ENCODE measurements at places on chromosomes 1 and 21.

GRCh38 chr1:155169541-155169940 lies 3.6 kb downstream of the KRTCAP2 start:
- no peak for DNase-seq

DNA sequence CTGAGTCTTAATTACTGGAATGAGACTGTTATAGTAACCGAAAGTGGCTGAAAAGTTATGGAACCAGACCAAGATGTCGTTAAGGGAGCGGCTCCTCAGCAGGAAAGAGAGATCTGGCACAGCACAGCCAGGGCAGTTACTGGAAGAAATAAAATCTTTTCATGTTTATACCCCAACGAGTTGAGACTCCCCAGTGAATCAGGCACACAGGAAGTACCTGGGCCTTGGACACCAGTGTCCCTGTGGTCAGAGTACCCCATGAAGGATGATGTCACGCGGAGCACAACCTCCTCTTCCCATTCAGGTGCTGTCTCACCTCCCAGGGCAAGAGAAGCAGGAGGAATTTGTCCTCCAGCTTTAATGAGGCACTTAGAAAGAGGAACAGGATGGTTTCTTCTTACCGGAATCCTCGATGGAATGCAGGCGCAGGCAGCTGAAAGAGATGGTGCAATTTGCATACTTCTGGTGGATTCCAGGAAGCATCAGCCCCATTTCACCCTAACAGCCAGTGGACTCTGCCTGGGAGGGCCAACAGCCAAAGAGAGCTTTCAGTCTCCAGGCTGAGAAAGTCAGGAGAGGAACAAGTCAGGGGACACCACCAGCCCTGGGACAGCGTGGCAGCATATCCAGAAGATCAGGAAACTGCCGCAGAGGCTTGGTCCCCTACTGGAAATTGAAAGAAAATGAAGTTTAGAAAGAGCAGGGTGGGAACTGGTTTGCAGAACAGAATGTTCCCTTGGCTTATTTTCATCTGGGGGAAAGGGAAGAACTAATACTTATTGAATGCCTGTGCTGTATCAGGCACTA lies 35.9 kb upstream of the CTTNBP2NL start:
- no peak for DNase-seq

DNA sequence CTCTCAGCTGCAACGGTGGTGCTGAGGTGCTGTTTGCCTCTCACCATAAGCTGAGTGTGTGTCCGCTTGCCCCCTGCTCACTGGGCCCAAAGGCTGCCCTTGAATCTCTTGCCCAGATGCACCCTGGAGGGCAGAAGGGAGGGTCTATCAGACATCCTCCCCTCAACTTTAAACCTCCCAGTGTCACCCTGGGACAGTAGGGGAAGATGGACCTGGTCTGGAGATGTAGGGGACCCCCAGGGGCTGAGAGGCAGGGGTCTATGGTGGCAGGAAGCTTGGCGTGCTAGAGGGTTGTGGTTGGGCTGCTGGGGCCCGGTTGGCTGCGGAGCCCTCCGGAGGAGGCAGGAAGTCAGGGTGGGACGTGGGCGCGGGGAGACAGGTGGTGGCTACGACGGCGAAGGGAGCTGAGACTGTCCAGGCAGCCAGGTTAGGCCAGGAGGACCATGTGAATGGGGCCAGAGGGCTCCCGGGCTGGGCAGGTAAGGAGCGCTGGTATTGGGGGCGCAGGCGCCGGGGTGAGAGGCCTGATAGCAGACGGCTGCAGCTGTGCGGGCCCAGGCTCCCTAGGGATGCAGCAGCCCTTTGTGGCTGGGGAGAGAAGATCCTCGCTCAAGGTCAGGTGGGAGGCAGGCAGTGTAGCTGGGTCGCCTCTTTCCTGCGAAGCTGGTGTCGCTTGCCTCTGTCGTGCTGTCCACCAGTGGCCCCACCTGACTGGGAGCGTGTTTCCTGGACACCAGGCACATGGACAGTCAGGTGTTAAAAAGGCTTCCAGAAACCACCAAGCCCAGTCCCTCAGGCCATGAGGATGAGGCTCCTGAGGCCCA lies at the start of gene LCK:
LCK (plus strand) TSS at position 373 of the 824 bp plus-strand sequence. CDS start 23,065 bp downstream, outside the sequence.
- DNase-seq: no peak

- no peak for DNase-seq
Observed at GRCh38 chr1:228987736-228988506, 252.6 kb downstream of the RHOU start.

GRCh38 chr1:15187175-15188129 lies 33.9 kb downstream of the TMEM51 start:
- no peak for DNase-seq

DNA sequence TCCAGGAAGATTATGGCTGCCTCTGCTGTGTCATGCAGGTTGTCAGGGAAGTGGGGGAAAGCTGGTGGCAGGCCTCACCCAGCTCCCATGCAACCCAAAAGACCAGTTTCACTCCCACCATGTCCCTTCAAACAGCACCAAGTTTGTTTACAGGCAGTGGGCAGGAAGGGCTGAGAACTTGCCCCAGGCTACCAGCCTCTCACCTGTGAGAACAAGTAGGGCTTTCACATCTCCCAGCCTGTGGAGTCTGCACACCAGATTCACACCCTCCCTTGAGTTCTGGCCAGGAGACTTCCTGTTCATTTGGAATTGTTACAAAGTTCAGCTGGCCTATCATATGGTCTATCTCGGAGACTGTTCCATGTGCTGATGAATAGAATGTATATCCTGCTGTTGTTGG lies 27.8 kb downstream of the RPAP2 start:
- no peak for DNase-seq

GRCh38 chr1:26277719-26278118 lies 2.2 kb upstream of the SH3BGRL3 start:
- DNase-seq: no peak

DNA sequence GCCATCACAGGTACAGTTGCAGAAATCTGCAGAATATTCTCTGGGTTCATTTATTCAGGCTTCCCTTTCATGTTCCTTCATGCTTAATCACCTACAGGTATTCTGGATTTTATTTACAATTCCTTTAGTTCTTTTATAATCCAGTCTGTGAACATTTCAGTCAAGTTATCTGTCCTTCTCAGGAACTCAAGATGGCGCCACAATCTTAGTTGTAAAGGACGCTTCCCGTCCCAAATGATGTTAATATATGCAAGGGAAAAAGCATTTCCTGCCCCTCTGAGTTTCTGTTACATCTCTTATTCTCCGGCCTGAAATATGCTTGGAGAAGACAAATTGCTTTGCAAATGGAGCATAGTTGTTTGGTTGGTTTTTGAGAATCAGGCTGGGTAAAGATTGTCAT lies 19.3 kb downstream of the F3 start:
- DNase-seq: no peak

DNA sequence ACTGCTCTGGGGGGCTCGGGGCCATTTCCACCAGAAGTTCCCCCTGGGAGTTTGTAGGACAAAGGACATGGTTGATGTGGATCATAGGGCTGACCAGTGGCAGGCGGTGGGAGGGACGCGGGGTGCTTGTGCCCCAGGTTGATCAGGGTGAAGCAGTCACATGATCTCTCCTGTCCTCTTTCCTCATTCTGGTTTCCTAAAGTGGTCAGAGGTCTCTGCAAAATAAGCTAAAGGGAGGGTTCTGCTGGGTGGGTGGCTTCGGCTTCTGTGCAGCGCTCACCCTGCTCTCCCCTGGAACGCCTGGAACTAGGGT lies 9.2 kb downstream of the PDXK start:
- no peak for DNase-seq

DNA sequence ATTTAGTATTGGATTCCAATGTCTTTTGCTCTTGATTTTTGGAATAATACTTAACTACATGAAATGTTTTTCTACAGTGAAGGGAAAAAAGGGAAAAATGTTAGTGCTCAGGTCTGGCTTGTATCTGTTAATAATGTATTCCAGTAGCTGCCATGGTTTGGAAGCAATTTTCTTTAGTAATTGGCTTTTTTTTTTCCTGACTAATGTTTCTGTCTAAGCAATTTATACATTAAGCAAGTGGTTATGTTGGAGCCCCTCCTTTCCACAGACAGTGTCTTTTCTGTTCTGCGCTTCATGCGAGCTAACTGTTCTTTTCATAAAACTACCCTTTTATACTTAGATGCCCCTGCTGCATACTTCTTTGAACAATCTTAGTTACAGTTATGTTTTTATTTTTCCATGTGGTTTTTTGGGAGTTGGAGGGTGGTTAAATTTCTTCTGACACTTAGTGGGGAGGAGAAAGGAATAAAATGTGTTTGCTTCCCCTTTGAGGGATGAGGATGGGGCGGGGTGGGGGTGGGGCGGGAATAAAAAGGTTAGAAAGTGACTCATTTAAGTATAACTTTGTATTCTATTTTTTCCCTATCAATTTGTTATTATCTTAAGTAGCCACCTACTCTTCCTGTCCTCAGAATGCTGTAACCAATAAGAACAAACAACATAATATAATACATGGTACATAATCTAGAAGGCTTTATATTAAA lies 83.1 kb downstream of the CLIC4 start:
- DNase-seq: peak; percentile 84

DNA sequence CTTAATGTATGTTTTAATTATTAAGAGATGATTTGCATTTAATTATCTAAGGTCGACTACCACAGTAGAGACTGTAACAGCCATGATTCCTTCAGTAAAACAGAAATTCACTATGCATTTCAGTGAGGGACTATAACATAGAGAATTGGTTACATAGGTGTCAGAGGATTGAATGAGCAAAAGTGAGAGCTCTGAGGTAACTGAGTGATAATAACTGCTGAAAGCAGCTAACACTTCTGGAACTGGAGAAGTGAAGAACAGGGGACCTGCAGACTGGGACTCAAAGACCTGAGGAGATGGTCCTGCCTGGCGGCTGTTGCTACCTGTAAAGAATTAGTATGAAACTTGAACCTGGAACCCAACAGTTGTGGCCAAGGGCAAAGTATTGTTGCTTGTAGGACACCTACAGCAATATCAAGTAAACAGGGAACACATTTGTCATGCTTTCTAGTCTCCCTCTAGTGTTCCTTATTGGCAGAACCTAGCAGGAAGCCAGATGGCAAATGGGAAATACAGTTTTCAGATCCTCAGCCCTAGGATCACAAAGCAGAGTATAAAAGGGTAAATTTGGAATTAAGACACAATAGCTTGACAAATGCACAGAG lies 110.6 kb downstream of the HS2ST1 start:
- DNase-seq: no peak

DNA sequence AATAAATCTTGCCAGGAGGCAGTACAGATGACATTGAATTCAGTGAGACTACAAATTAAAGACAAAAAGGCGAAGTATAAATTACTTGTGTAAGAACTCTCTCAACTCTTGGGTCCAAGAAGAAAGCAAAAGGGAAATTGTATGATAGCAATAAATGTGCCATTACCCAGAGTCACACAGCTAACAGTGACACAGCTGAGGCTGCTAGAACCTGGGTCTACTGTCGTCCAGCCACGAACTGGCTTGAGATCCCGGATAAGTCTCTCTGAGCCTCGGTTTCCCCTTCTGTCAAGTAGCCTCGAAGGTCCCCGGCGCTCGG lies 362 bp upstream of the ROR1 start:
- no peak for DNase-seq

- DNase-seq: no peak
Observed at GRCh38 chr1:223253916-223254315, 110.1 kb downstream of the SUSD4 start.

- no peak for DNase-seq
Observed at GRCh38 chr1:178055779-178056471, 38.0 kb upstream of the RASAL2 start.

DNA sequence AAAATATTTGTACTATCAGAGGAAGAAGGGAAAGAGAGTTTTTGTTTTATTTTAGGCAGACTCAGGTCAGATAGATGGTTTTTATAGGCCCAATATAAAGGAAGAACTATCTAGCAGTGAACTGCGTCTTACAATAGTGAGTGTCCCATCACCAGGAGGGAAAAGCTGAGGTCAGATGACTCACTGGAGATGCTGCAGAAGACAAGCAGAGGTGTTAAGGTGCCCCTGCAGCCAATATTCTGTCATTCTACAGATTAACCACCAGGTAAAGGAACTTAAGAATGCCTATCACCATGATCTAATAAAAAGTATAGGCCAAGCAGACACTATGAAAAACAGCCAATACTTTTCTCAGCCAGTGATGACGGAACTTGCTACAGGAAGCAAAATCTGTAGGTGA lies 29.6 kb downstream of the IVNS1ABP start:
- DNase-seq: no peak

DNA sequence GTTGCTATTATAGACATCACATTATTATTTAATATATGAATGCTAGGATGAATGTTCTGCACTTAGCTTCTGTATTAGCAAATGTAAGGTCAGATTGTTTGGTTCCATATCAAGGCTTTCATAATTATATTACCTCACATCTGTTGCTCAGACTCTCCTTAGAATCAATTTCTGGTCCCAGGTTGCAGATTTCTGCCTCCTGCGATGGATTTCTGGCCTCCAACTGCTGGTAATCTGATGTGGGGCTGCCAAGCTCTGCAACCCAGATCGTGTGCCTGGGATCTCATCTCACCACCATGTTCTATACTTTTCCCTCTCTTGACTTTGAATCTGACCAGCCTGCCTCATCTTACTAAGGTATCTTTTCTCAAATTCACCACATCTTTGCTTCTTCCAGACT lies 25.2 kb downstream of the PLPPR5 start:
- DNase-seq: no peak

DNA sequence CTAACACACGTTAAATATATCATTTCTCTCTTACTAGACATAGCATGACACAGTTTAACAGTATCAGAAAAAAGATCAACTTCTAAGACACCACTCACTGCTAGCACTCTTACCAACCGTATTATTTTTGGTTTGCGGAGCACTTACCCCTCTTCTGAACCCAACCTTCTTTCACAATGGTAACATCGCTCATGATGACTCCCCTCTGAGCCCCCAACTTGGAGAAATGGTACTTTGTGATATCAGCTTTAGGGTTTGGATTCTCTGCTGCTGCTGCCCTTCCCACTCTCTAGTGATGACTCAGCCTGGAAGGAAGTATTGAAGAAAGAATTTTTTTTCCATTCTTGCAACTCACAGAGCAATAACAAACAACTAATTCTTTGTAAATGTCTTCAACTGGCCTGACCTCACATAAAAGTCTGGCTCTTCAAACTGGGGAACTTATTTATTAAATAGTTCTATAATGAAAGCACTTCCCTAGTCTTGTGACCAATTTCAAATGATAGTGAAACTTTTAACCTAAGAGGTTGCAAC lies 7.0 kb downstream of the AKT3 start:
- no peak for DNase-seq

DNA sequence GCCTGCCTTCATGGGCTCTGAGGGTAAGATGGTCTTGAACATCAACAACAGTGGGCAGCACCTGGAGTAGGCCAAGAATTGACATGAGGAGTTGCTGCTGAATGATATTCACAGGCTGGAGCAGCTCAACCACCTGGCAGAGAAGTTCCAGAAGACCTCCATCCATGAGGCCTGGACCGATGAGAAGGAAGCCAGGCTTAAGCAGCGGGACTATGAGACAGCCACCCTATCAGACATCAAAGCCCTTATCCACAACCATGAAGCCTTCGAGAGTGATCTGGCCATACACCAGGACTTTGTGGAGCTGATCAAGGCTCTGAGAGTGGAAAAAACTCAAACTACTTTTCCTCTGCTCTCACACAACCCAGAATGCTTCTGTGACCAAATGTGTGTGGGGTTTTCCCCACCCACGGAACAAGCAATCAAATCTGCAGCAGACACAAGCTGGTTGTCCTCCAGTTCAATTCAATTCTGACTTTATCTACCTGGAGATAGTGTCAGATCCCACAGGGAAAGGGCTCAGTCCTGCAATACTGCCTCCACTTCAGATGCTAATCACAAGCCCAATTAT lies 12.1 kb upstream of the EPHA10 start:
- no peak for DNase-seq

All from NCI-H1417 (cell line).